Hepatocyte (in vitro differentiated cells): ENCODE measurements at places on chromosomes 3 and 15. TPM values are rescaled to one million over a fixed set of nuclear protein-coding genes. Genes with fewer than 3 reads are reported as not detected.

The THPO gene
- 4.0 and 5.2 TPM in 2 replicates for polyA plus RNA-seq

- H3K4me1 ChIP-seq = peaks cover 18% of the 10 kb centered on the region
- DNase-seq = peak; percentile 49
- H3K36me3 ChIP-seq = no peaks in the 10 kb centered on the region
- H3K27ac ChIP-seq = no peak overlapping the region
Observed at GRCh38 chr15:80779658-80780415, 667 bp downstream of the CEMIP start.

The ANKRD63 gene
- 0.47 and 1.2 TPM in 2 replicates for polyA plus RNA-seq

The SLC12A8 gene
- polyA plus RNA-seq = 18.9 and 19.3 TPM in 2 replicates

DNA sequence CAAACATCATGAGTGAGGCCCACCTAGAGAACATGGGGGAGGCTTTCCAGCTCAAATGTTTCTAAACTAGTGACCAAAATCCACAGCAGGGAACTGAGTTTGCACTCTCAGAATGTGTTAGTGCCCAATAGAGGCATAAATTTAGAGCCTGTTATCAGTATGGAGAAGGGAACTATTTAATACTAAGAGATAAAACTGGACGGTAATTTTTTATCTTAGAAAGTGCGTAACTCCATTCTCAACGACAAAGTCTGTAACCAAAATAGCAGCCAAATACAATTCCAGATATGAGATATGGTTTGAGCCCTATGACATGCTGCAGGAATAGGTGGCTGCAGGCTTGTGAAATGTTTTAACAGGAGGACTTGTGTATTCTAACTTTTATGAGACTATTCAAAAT lies 3.5 kb downstream of the B3GALNT1 start:
- no peak overlapping the region for H3K4me3 ChIP-seq
- DNase-seq = no peak
- no peaks in the 10 kb centered on the region for H3K27me3 ChIP-seq
- H3K27ac ChIP-seq = no peak overlapping the region
- no peaks in the 10 kb centered on the region for H3K36me3 ChIP-seq

DNA sequence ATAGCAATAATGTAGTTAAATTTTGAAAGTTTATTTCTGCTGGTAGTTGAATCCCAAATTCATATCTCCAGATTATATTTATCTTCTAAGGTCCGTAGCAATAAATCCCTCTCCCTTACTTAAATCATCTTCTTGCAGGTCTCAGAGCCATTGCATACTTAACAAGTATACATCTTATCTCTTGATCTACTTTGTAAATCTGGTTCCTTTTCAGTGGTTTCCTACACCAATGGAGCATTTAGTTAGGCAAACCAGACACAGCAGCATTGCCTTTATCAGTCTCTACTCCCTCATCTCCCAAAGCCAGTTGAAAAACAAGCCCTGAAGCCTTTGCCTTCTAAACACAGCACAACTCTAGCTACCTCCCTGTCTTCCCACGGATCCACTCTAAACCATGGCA lies 440.9 kb downstream of the CNTN6 start:
- no peak overlapping the region for H3K27ac ChIP-seq
- no peak for DNase-seq
- H3K27me3 ChIP-seq = no peaks in the 10 kb centered on the region
- no peaks in the 10 kb centered on the region for H3K36me3 ChIP-seq

The TP63 gene
- polyA plus RNA-seq = 1.0 and 1.9 TPM in 2 replicates

GRCh38 chr3:85228966-85229365 lies 270.2 kb downstream of the CADM2 start:
- no peak for DNase-seq
- H3K4me1 ChIP-seq = no peaks in the 10 kb centered on the region
- H3K27ac ChIP-seq = no peak overlapping the region
- no peak overlapping the region for H3K4me3 ChIP-seq

- no peak overlapping the region for H3K27ac ChIP-seq
- H3K4me1 ChIP-seq = no peaks in the 10 kb centered on the region
- H3K27me3 ChIP-seq = no peaks in the 10 kb centered on the region
Observed at GRCh38 chr3:165638034-165638433, 199.2 kb downstream of the BCHE start.

GRCh38 chr3:119161240-119161639 lies 12.2 kb upstream of the UPK1B start:
- peak overlapping the region; percentile 73 for H3K27ac ChIP-seq
- no peak for DNase-seq
- no peaks in the 10 kb centered on the region for H3K27me3 ChIP-seq
- H3K4me1 ChIP-seq = peaks cover 8% of the 10 kb centered on the region
- no peak overlapping the region for H3K4me3 ChIP-seq

GRCh38 chr3:127458696-127459604 lies 131.6 kb downstream of the TPRA1 start:
- peaks cover 64% of the 10 kb centered on the region for H3K27me3 ChIP-seq
- no peak overlapping the region for H3K4me3 ChIP-seq
- peaks cover 7% of the 10 kb centered on the region for H3K4me1 ChIP-seq
- H3K27ac ChIP-seq = no peak overlapping the region
- H3K36me3 ChIP-seq = no peaks in the 10 kb centered on the region

DNA sequence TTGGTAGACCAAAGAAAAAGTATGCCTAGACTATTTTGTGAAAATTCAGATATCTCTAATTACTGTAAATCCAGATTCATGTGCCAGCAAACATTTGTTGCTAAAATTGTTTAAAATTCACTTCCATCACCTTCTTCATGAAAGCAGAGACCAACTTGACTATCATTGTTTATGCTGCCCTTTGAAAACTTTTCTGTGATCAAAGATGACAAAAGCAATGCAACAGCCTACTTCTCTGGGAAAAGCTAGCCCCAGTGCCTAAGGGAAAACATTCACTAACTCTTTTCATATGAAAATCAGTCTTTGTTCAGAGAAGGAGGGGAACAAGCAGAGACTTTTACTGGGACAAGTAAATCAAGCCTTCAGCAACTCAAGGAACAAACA lies 178.0 kb upstream of the P2RY1 start:
- no peak overlapping the region for H3K4me3 ChIP-seq
- H3K36me3 ChIP-seq = no peaks in the 10 kb centered on the region
- H3K27me3 ChIP-seq = no peaks in the 10 kb centered on the region
- peaks cover 5% of the 10 kb centered on the region for H3K4me1 ChIP-seq

- H3K4me3 ChIP-seq = no peak overlapping the region
- no peaks in the 10 kb centered on the region for H3K27me3 ChIP-seq
- DNase-seq = no peak
- no peak overlapping the region for H3K27ac ChIP-seq
- H3K4me1 ChIP-seq = no peaks in the 10 kb centered on the region
Observed at GRCh38 chr3:151044706-151045105, 40.8 kb upstream of the MED12L start.

GRCh38 chr15:99982662-99983061 lies 249.4 kb upstream of the LYSMD4 start:
- no peaks in the 10 kb centered on the region for H3K36me3 ChIP-seq
- peaks cover 13% of the 10 kb centered on the region for H3K4me1 ChIP-seq
- H3K27ac ChIP-seq = no peak overlapping the region
- no peak for DNase-seq
- H3K27me3 ChIP-seq = no peaks in the 10 kb centered on the region
- H3K4me3 ChIP-seq = no peak overlapping the region

- H3K36me3 ChIP-seq = no peaks in the 10 kb centered on the region
- no peak overlapping the region for H3K27ac ChIP-seq
- DNase-seq = peak; percentile 32
- peaks cover 10% of the 10 kb centered on the region for H3K4me1 ChIP-seq
- no peaks in the 10 kb centered on the region for H3K27me3 ChIP-seq
- H3K4me3 ChIP-seq = no peak overlapping the region
Observed at GRCh38 chr3:133733226-133733625, 13.0 kb upstream of the TF start.

DNA sequence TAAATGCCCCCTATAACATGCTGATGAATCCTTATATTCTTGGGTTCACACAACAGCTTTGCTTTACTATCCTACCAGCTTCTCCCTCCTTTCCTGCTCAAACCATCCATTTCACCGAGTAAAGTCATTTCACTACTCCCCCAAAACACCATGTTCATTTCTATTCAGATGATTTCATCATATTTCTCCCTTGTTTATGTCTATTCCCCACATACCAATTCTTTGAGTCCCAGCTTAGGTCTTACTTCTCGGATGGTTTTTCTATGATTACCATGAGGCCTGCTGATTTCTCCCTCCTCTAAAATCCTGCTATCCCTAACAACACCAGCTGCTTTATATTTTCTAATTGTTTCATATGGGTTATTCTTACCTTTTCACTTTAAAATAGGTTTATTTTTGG lies 231.4 kb downstream of the TIGIT start:
- H3K27ac ChIP-seq = no peak overlapping the region
- no peak overlapping the region for H3K4me3 ChIP-seq
- no peaks in the 10 kb centered on the region for H3K27me3 ChIP-seq
- no peaks in the 10 kb centered on the region for H3K36me3 ChIP-seq

DNA sequence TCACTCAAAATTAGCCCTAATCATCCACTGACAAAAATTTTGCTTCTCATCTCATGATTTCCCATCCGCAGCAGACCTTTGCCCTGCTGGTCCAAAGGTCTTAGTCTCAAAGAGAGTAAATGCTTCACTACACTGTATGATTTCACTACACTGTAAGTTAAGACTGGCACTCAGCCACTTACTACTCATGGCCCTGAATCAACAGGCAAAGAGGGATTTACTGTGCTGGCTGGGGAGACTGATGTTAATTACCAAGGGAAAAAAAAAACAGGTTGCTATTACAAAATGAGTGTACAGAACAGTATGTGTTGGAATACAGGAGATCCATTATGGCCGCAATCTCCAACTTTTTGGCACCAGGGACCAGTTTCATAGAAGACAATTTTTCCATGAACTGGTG lies 214.8 kb downstream of the ZMAT3 start:
- no peaks in the 10 kb centered on the region for H3K27me3 ChIP-seq
- peak; percentile 45 for DNase-seq
- no peaks in the 10 kb centered on the region for H3K4me1 ChIP-seq
- H3K4me3 ChIP-seq = no peak overlapping the region
- H3K36me3 ChIP-seq = no peaks in the 10 kb centered on the region

GRCh38 chr3:111605493-111605892 lies 10.3 kb upstream of the ZBED2 start:
- no peak overlapping the region for H3K4me3 ChIP-seq
- H3K27me3 ChIP-seq = no peaks in the 10 kb centered on the region
- no peaks in the 10 kb centered on the region for H3K4me1 ChIP-seq
- no peaks in the 10 kb centered on the region for H3K36me3 ChIP-seq
- no peak for DNase-seq
- H3K27ac ChIP-seq = no peak overlapping the region

DNA sequence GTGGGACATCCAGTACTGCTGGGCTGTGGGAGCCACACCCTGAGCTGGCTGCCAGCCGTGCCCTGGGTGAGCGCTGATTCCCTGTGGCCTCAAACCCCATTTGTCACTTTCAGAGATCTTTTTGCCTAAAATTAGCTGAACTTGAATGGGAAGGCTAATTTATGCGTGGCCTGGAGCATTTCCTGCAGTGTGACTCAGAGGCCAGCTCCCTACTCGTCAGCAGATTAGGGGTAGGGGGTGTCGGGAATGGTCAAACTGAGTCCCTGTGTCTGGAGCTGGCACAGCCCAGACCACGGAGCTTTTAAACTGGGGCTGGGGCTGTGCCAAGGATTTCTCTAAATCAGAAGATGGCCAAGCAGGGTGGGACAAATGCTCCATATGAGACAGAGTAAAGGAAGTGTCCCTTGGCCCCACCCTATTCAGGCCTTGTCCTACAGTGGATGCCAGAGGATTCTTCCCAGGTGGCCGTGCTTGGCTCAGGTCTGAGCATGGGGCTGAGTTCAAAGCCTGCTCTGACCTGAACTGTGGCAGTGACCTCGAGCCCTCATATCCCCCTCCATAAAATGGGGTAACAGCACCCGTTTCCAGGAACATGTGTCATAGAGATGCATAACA lies 59.7 kb downstream of the ATP2B2 start:
- no peaks in the 10 kb centered on the region for H3K4me1 ChIP-seq
- no peak for DNase-seq
- peaks cover 12% of the 10 kb centered on the region for H3K27me3 ChIP-seq
- H3K27ac ChIP-seq = no peak overlapping the region
- no peaks in the 10 kb centered on the region for H3K36me3 ChIP-seq
- no peak overlapping the region for H3K4me3 ChIP-seq

- peaks cover 16% of the 10 kb centered on the region for H3K4me1 ChIP-seq
- no peak for DNase-seq
- no peak overlapping the region for H3K4me3 ChIP-seq
- no peaks in the 10 kb centered on the region for H3K27me3 ChIP-seq
- no peaks in the 10 kb centered on the region for H3K36me3 ChIP-seq
- peak overlapping the region; percentile 16 for H3K27ac ChIP-seq
Observed at GRCh38 chr15:67762610-67763368, 62.5 kb upstream of the SKOR1 start.

DNA sequence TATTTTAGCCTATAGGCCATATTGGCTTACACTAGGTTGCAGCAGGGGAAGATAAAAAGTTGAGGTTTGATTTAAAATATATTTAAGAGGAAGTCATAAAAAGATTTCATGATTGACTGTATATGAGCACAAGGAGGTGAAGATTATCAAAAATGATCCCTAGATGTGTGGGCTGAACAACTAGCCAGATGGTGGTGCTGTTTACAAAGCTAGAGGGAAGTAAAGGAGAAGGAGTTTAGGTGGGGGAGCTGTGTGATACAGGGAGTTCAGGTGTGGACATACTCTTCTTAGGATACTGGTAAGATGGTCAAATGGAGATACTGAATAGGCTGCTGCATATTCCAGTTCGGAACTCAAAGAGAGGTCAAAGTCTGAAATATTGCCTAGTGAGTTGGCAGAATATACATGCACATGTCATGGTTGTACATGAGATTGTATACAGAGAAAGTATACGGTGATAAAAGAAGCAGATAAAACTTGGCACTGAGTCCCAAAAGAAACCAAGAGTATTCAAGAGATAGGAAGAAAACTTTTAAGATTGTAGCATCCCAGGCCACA lies 727.8 kb downstream of the NLGN1 start:
- H3K4me1 ChIP-seq = peaks cover 10% of the 10 kb centered on the region
- H3K36me3 ChIP-seq = no peaks in the 10 kb centered on the region
- H3K27ac ChIP-seq = no peak overlapping the region
- peak; percentile 44 for DNase-seq
- H3K27me3 ChIP-seq = no peaks in the 10 kb centered on the region
- no peak overlapping the region for H3K4me3 ChIP-seq

The KBTBD8 gene
- 2.1 and 3.9 TPM in 2 replicates for polyA plus RNA-seq

DNA sequence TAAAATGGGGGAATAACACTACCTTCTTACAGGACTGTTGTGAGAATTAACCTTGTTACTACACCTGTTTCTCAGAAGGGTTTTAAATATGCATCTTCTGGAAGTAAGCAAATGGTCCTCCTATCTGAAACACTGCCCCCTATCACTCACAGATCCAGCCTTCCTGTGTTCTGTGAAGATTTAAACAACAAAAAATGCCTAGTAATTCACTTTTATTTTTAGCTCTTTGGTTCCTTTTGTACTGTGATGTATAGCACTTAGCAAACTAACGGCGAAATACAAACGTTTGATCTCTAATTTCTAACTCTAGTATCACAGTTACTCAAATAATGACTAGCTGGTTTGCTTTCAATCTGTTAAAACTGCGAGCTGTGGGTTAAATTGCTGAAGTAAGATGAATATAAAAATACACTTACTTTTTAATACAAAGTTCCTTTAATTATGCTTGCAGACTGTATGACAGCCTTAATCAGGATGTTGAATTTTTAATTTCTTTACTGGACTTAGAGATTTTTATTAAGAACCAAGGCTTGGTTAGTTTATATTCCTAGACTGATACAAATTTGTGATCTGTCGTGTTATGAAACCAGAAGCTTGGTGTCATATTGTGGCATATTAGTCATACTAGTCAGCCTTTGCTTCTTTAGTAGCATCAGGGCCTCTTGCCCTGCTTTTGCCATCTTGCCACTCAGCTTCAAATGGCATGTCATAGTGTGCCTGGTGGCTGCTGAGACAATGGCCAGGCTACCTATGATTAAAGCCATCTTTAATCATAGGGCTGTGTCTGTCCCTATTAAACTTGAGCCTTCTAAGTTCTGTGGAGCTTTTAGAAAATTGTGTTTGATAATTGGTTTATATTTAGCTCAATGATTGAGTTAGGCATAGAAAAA lies 9.2 kb downstream of the EIF3J start:
- peaks cover 17% of the 10 kb centered on the region for H3K4me1 ChIP-seq
- H3K27me3 ChIP-seq = no peaks in the 10 kb centered on the region
- H3K27ac ChIP-seq = no peak overlapping the region
- H3K36me3 ChIP-seq = no peaks in the 10 kb centered on the region
